ENCODE measurements at places on chromosomes 12 and 14.

DNA sequence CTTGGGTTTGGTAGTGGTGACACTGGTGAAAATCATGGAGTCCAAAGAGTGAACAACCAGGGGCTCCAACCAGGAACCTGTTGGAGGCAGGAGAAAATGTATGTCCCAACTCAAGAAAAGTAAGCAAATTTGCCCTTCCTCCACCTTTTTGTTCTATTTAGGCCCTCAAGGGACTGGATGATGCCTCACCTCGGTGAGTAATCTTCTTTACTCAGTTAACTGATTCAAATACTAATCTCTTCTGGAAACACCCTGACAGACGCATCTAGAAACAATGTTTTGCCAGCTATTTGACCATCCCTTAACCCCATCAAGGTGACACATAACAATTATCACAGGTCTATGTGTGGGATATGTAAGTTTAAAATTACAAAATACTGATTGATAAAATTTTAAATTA lies 272.4 kb upstream of the FOXG1 start:
- no peak for DNase-seq

GRCh38 chr12:111437816-111438454 lies 32.2 kb downstream of the SH2B3 start:
- peak; percentile 90 for DNase-seq

DNA sequence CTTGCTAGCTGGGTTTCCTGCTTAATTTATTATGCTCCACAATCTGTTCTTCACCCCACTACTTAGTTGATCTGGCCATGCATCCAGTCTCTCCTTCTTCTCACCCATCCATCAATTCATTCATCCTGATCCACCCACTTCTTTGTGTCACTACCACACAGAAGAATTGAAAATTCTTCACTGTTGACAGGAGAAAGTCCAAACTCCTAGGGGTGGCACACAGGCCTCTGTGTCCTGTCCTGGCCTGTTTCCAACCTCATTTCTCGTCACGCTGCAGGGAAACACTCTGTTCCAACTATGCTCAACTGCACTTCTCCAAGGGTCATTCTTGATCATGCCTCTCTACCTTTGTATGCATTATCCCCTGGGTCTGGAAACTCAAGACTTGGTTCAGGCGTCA lies 10.6 kb upstream of the KRT83 start:
- no peak for DNase-seq

GRCh38 chr14:101457936-101458740 lies 103.2 kb upstream of the DIO3 start:
- no peak for DNase-seq
